ENCODE measurements at places on chromosomes 7 and 10. TPM values are rescaled to one million over a fixed set of nuclear protein-coding genes. Genes with fewer than 3 reads are reported as not detected.
A peak's percentile ranks its signal among the peaks of the same experiment; 100 is the strongest.

GRCh38 chr7:155000795-155001194 lies 2.1 kb downstream of the PAXIP1 start:
- no peak for DNase-seq

- no peak for DNase-seq
Observed at GRCh38 chr10:97828721-97829120, 20.9 kb upstream of the GOLGA7B start.

- no peak for DNase-seq
Observed at GRCh38 chr10:31526681-31527080, 207.7 kb downstream of the ZEB1 start.

- DNase-seq, result peak; percentile 46
Observed at GRCh38 chr7:518630-519483, 789 bp downstream of the PDGFA start.

- no peak for DNase-seq
Observed at GRCh38 chr7:42097752-42098151, 139.3 kb downstream of the GLI3 start.

The CD36 gene
- 0.23 TPM for total RNA-seq

The ANKRD22 gene
- not detected for total RNA-seq

The ZNF33B gene
- total RNA-seq, result 25.0 TPM

The LLCFC1 gene
- not detected for total RNA-seq

The TCTN3 gene
- 45.5 TPM for total RNA-seq
